ENCODE measurements at places on chromosomes 6 and 20. TPM values are rescaled to one million over a fixed set of nuclear protein-coding genes. Genes with fewer than 3 reads are reported as not detected.

- no peak for DNase-seq
These were observed 808 bp downstream of the SDC4 start for GRCh38 chr20:45347297-45347935.

DNA sequence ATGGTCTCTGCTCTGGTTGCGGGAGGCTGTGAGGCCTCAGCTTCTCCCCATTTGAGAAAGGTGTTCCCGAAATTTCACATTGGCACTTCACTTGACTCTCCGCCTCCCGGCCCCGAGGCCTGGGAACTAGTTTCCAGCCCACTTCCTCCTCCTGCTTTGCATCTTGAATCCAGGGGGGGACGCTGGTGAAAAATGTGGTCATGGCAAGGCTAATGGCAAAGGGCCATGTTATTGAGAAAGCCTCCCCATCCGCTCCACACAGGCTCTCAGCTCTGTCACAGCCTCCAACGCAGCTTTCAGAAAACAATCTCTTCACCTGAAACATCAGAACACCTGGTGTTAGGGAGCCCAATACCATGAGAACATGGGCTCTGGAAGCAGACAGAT is 5.6 kb downstream of the PLAGL2 start:
- DNase-seq, result no peak

DNA sequence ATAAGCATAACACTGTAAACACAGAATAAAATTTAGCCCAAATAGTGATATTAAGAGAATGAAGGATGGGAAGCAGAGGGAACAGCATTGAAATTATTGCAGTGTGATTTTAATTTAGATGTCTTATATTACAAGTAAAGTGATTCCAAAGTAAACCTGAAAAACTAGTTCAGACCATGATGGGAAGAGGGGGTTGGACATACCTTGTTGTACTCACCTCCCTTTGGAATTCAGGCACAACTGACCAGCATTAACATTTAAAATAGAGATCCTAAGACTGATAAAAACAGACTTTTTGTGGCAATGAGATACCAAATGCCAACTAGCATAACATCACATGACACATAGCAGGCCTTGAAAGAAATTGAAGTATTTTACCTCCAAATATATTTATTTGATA is 262.6 kb upstream of the PRND start:
- DNase-seq, result no peak

GRCh38 chr6:92176666-92177065 is 1242.7 kb downstream of the EPHA7 start:
- no peak for DNase-seq

MUC22 gene
- not detected for total RNA-seq

CDSN gene
- not detected for total RNA-seq

Measured in lung microvascular endothelial cell (primary cell).